WERI-Rb-1 (cell line): ENCODE measurements at places on chromosomes 3 and 15.

- DNase-seq = no peak
Observed at GRCh38 chr3:13132281-13132680, 59.1 kb upstream of the IQSEC1 start.

DNA sequence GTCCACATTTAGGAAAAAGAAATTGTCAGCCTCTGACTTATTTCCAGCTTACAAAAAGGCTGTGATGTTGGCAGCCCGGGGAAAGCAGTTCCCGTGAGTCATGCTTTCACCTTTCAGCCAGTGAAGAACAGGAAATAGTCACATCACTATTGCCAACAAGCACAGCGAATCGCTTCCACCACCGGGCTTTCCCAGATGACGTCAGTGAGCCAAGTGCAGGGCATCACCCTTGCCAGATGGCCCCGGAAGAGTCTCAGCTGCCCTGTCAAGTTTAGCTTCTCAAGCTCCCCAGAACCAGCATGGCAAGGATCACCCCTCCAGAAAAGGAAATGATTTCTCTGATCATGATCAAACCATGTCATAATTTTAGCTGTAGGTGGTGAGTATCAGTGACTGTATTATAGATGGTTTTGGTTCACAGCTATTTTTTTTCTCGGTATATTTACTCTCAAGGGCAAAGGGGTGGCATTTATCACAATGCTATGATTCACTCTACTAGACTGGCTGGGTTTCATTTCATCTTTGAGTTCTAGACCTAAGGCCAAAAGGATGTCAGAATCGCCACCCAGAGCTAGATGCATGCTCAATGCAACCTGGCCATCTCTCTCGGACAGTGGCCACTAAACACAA, 32.9 kb downstream of the B3GNT5 start:
- DNase-seq = peak; percentile 14

DNA sequence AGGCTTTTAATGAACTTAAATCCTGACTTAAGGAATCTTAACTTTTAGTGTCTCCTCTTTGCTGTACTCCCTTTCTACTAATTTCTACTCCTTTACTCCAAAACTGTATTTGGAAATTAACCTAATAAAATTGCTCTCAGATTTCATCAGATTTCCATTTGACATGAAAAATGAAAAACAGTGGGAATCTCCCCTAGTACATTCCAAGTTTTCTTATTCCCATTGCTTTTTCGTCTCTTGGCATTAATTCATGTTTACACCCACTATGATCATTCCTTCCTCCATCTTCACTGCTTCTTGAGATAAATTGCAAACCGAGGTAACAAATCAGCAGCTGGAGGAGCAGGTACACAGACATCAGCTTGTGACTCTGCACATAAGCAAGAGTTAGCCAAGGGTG, 208.7 kb downstream of the VGLL3 start:
- DNase-seq = no peak

GRCh38 chr15:80061582-80061981, 2.1 kb downstream of the ZFAND6 start:
- DNase-seq = no peak

- no peak for DNase-seq
Observed at GRCh38 chr3:129481766-129482332, 41.8 kb downstream of the IFT122 start.

DNA sequence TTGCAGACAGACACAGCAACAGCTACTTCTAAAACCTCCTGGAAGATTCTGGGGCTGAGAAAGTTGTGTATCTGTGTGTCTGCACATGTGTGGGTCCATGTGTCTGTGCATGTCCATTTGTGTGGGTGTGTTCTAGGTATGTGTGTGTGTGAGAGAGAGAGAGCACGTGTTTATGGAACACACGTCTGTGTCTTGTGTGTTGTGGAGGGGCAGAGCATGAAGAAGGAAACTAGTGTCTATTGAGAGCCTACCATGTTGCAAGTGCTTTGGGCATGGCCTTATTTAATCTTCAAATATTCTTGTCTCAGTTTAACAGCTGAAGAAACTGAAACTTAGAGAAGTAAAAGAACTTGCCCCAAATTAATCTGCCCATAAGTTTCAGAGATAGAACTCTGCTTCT, 327.5 kb downstream of the UACA start:
- DNase-seq = no peak

DNA sequence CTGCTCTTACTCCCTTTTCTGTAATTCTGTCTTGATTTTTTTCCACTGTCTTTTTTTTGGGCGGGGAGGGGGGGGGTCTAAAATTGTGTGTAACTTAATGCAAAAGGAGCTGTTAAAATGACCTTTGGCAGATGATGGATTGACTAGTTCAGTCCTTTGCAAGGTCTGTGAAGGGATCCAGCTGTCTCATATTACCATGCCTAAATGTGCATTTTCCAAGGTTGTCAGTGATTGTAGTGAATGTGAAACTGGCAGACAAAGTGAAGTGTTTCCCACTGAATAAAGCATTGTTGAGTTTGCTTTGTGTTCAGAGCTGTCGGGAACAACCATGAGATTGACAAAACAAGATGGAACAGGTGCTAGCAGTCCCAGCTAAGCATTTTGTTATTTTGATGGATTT, 110.1 kb upstream of the SKOR1 start:
- no peak for DNase-seq

DNA sequence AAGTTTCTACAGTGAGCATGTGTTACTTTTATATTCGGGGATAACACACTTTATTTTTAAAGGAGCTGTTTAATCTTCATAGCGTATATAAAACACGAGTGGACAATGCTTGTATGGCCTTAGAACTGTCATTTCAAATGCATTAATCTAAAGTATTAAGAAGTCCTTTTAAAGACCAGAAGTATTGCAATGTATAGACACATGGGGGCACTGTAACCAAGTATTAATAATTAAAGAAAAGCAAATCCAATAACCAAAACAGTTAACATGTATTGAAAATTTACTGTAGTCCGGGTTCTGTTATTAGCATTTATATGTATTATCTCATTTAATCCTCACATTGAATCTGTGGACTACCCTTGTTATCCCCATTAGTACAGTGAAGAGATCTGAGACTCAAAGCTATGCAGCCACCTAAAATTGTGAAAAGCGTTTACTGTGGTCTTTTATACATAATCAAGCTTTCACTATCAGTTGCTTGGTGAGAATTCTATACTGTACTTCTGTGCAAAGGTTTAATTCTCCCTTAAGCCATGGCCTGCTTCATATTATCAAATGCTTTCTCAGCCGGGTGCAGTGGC, 10.1 kb downstream of the ARL14 start:
- no peak for DNase-seq

- DNase-seq = no peak
Observed at GRCh38 chr15:84844964-84845363, 27.8 kb downstream of the ALPK3 start.

DNA sequence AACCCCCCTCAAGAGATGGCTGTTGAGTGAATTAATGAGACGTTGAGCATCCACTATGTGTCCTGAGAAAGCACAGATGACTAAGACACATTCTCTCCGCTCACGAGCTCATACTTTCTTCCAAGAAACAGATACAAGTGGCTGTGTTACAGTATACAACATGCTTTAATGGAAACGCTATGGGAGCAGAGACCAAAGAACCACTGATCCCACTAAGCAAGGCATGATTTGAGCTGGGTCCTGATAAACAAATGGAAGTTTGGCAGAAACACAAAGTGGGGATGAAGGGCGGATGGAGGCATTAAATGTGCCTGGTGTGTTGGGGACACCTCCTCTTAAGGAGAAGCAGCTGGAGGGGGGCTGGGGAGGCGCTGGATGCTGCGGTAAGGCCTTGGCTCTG, 129.4 kb downstream of the UACA start:
- DNase-seq = no peak

DNA sequence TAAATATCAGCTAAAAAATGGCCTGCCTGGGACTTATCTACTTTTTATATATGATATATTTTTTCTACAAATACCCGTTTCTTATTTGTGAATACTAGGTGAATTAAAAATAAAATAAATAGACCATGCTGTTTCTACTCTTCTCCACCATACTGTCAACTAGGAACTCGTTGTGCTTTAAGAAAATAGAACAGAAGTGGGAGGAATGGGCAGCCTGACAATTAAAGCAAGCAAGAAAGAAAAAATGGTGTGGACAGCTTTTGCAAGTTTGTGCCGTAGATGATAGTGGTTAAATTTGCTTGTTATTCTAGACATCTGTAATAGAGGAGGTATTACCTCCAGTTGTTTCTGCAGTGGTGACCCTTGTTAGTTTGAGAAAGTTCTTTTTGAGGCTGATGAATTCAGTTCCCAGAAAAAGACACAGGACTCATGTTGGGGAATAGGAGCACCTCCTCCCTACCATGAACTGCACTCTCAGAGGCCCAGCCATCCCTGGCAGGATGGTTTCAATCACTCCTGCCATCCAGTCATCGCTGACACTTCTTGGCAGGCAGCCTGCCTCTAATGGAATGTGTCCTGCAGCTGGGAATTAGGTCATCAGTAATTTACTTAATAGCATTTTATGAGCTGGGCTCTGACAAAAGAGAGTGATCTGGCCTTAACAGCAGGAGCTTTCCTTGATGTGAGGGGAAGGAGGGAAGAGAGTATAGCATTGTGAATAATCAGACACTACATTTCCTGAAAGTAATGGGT, 105.0 kb upstream of the GAP43 start:
- DNase-seq = peak; percentile 12

DNA sequence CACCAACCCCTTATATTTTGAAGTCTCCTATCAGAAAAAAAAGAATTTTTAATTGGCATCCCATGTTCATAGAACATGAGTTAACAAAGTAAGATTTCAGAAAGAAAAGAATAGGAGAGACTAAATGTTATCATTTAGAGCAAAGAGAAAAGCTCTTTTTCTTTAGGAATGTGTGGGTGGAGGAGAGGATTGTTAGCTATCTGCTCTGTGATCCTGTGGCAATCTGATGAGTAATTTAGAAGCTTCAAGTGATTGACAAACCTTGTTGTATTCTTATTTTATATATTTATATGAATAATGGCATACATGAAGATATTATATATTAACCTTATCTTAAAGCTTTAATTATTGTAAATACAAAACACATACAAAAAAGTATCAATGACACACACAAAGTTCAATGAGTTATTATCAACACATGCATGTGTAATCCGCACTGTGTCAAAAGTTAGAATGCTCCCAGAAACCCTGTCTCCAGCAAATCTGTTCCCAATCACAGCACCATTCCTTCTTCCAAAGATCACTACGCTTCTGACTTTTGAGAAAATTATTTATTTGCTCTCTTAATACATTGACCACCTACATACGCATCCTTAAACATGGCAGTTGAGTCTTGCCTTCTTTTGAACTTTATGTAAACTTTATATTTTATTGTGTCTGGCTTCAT, 907.4 kb downstream of the MCTP2 start:
- no peak for DNase-seq

DNA sequence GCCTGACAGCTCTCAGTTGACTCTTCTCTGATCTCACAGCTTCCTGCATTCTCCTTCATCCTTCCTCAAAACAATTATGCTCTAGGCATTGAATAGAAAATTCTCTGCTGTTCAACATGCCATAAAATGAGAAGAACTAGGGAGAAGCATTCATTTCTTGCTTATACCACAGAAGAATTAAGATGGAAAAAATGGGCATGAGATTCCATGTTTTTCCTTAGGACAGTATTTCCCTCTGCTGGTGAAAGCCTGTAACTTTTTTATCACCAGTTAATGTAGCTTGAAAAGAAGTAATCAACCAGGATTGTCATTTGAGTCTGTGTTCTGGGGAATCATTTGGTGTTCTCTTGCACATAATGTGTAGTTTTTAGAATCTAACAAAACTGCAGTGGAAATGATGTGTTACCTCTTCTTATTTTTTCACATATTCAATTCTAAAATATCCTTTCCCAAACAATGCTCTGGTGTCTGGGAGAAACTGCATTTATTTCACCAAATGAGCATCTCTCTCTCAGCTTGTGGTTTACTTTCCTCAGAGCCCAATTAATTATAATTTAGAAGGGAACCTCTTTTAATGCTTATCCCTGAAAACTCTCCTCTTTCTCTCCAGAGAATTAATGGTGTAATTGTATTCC, 92.8 kb upstream of the DCBLD2 start:
- no peak for DNase-seq

DNA sequence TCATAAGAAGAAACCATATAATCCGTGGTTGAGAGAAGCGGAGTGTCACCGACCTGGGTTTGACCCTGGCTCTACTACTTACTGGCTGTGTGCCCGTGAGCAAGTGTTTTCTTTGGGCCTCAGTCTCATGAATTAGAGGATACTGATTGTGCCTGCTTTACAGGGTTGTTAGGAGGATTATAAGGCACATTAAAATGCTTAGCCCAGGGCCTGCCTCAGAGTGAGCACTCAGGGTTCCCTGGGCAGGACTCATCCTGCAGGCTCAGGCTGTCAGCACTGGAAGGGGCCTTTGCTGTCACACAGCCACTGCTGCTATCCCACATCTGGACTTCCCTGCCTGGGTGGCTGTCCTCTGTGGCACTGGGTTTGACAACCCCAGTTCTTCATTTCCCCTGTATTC, 4.7 kb downstream of the PLA2G4F start:
- DNase-seq = no peak

- no peak for DNase-seq
Observed at GRCh38 chr3:31482493-31483200, 50.1 kb upstream of the STT3B start.

DNA sequence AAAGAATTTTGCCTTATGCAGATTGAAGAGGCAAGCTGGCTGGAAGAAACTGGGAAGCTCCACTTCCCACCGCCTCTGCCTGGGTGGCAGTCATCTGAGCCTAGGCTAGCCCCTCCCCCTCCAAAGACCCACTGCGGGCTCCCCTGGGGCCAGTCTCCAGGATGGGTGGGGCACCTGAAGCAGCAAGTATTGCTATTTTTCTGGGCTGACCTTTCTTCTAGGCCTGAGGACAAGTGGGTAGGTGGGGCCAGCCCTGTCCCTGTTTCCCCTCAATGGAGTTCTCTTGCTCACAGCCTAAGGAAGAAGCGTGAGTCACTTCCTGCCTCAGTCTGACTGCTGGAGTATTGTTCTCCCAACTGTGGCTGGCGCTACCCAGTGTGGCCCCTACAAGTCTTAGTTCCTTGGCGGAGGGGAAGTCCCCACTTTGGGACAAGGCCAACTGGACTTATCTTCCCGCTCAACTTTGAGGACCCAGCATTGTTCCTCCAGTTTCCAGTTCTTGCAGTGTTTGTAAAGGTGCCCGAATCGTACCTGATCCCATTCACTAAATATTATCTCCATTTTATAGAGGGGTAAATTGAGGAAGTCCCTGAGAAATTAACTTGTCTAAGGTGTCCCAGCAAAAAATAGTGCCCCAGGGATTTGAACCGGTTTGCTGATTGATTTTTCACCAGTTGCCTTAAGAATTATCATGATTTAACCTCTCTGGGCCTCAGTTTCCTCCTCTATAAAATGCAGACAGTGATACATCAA, 1.4 kb downstream of the FURIN start:
- DNase-seq = no peak

DNA sequence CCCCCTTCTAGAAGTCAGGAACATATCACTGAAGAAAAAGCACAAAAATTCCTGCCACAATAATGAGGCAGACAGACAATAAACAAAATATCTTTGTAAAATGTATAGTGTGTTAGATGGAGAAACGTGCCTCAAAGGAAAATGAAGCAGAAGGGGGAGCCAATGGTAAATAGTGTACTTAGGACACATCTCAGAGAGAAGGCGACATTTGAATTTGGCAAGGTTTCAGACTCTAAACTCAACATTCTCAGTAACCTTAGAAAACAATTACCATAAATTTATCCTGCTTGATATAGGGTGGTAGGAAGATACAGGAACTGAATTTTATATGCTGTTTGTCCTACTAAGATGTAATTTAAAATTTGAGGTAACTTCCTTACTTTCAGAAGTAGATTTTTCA, 52.6 kb upstream of the PTX3 start:
- no peak for DNase-seq
